8988T (cell line): ENCODE measurements at places on chromosomes 7 and 10.

GRCh38 chr10:22244001-22244400 is 26.2 kb upstream of the EBLN1 start:
- DNase-seq, result no peak

GRCh38 chr7:100210805-100211204 is 8.9 kb upstream of the PVRIG start:
- DNase-seq, result no peak

DNA sequence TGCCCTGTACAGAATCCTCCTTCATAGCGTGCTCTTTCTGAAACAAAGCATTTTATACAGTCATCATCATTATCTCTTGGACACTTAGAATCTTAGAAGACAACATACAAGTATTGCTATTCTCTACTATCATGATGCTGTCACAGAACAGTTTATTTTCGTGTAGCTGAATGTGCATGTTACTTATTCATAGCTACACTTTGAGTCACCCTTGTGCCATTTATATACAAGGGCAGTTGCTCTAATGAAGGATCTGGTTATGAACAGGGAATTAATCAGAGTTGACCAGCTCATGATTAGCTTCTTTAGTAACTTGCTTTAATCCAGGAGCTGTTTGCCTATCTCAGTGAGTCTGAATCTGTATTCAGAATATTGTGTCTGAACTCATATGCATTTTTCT is 11.2 kb downstream of the CASP2 start:
- no peak for DNase-seq

DNA sequence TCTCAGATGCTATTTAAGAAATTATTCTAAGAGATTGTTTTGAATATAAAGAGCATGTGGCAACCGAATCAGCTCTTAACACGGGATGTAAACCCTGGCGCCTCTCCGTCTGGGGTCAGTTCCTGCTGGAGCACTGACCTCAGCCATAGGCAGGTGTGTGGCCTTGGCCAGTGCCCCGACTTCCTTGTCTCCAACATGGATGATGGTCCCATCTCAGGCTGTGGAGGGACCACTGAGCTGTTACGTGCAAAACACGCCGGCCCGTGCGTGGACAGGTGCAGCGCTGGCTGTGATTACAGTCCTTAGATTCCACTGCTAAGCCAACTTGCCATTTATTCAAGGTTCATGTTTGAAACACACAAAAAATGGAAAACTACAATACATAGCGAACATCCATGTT is 59.9 kb downstream of the C10orf143 start:
- no peak for DNase-seq

GRCh38 chr7:41319581-41319980 is 383.3 kb downstream of the INHBA start:
- DNase-seq, result no peak

GRCh38 chr7:134016223-134016941 is 110.8 kb upstream of the LRGUK start:
- no peak for DNase-seq
